NCI-H1436 (cell line): ENCODE measurements at places on chromosomes 11 and 22.

DNA sequence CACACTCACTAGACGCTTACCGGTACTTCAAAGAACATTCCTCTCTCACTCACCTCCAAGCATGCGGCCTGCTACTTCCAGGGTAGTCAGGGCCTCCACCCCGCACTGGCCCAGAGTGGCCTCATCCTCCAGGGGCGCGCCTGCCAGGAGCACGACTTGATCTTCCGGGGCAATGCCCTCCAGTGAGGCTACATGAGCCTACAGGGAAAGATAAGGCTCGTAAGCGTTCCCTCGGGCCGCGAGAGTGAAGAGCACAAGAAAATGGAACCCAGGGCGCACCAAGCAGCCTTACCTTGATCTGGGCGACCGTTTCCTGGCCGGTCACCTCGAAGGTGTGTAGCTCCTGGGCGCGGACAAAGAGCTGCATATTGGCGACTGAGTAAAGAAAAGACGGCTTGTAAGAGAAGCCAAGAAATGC lies 478 bp downstream of the FAU start:
- DNase-seq: no peak

DNA sequence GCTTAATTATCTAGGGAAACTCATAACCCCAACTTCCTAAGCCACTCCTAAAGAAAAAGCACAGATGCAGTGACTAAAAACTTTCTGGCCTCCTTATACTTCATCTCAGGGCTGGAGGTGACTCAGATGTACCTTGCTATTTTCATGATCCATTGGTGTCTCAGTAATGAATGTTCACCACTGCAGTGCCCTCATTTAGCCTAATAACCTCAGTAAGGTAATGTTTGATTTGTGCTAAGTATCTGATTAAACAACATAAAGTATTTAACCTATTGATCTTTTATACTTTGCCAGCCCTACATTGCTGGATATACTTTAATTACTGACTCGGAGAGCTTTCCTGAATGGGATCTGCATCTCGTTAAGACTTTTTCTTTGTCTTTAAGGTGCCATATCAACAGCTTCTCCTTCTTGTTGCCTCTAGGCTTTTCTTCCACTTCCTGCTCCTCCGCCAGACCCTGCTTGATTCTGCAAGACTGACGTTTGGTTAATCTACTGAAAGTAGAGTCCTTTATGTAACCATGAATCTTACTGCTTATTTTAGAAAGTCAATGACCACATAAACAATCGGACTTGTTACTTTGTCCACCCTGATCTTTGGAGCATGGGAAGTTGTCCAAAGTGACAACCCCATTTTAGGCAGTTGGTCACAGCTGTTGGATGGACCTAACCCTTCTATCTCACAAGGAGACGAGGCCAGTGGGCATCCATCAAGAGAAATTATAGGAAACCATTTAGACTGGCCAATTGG lies 303.0 kb downstream of the ST3GAL4 start:
- no peak for DNase-seq

GRCh38 chr22:42719656-42720262 lies 911 bp downstream of the A4GALT start:
- no peak for DNase-seq

- DNase-seq: no peak
These were observed 10.8 kb downstream of the KRTAP5-6 start for GRCh38 chr11:1707751-1708150.

GRCh38 chr11:17141156-17141555 lies 63.7 kb upstream of the RPS13 start:
- no peak for DNase-seq

- no peak for DNase-seq
These were observed 60.6 kb downstream of the MICAL2 start for GRCh38 chr11:12170984-12171383.

DNA sequence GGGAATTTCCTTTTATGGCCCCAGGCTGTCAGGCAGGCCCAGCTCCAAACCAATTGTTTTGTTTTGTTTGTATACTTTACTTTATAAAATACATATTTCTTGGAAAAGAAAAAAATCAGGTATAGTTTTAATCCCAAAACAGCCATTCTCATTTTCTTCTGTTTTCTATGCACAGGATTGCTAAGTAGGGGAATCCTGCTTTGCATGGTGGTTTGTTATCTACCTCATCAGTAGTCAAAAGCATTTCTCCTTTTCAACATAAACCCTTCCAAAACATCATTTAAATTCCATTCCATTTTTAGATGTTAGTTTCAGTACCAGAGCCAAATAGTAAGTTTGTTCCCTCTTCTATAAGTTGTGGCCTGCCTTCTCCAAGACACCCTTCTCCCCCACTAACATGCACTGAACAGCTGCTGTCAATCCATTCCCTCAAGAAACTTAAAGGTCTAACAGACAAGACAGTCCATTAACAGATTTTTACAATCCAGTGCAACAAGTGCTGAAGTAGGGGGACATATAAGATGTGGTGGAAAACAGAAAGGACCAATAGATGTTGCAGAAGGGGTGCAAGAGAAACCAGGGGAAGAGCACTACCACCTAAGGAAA lies 3.7 kb downstream of the ILK start:
- DNase-seq: no peak

DNA sequence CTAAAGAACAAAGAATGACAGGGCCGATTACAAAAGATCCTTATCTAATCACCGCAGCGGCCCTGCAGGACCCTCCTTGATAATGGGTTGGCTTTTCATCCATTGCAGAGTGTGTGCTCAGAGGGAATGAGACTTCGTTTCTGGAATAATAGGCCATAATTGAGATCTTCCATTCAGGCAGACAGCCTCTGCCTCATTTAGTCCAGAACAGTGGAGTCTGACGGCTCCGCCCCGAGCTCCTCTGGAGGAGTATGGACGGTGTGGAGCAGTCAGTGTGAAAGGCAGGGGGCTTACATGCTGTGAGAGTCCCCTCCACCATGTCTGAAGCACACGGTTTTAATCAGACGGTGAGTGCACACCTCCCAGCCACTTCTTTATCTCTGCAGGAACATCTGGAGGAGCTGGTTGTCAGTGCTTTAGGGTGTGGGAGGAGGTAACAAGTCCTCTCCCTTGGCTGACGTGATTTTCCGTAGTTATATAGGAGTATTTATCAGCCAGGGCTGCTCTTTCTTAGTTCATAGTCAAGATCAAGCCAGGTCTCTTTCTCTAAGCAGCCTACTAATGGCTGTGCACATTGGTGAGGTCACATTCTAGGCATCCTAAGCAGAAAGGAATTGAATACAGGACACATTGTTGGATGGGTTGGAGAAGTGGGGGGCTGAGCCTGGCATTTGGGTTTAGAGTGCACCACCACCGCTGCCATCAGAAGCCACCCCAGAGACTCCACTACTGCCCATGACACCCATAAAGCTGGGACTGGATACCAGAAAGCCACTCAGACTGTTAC lies 1477.9 kb downstream of the TBC1D22A start:
- no peak for DNase-seq

DNA sequence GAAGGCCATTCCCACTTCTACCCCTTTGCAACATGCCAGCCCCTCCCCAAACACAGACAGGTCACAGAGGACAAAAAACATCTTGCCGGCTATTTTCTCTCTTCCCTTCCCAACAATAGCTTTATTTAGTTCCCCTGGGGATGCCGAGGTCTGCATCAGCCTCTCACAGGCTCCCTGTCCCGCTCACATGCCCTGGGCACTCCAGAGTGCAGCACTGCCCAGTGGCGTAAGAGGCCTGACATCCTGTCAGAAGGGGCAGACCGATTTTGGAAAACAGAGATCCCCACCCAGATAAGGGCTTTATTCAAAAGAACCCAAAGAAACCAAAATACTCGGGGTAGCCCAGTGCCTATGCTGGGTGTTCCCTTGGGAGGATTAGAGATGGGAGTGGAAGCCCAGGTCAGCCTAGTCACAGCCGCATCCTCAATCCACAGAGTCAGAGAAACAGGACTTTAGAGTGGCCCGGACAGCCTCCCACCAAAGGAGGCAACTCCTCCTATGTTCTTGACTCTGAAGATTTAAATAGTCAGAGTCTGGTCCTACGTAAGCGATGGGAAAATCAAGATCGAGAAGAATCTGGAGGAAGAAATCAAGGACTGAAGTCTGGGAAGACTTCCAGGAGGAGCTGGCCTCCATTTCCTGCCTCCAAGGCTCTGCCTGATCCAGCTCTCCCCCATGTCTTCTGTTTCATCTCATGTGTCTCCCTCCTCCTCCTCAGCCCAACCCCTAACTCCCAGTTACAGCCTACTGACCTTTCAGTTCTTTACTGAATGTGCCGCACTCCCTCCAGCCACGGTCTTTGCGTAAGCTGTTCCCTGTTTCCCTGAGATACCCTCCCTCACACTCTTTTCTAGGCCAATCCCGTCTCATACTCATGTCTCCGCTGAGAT lies 129.3 kb downstream of the FBXO7 start:
- DNase-seq: no peak

- no peak for DNase-seq
These were observed 185.4 kb downstream of the IGLL1 start for GRCh38 chr22:23394525-23395326.

DNA sequence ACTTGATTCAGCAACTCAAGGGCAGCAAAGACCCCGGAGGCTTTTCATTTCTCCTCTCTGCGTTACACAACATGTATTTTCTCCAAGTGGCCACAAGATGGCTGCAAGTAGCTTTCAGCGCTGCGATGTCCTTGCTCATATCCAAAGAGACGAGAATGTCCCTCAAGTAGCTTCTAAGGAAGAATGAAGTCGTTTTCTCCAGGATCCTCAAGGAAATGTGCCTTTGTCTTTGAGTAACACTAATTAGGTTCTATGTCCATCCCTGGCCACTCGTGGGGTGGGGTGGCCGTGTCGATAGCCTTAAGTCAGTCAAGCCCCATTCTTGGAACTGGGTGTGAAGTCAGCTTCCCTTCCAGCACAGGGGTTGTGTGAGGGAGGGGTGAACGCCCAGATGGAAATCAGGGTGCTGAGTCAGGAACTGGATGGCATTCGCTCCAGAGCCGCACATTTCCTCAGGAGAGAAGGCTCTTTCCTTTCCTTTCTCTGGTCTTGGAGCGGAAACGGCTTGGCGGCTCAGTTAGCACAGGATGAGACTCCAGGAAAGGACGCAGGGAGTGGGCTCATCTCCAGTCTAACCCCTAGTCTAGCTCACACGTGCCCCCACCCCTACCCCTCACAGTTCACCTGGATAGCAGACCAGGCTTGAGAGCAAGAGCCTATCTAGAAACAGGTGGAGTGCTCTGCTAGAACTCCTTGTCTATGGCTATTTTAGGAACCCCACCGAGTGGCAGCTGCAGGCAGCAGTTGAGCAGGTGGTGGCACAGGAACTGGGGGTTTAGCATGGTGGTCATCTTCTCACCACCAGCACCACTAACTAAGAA lies 44.3 kb downstream of the NNMT start:
- peak; percentile 33 for DNase-seq

- DNase-seq: no peak
These were observed 39.3 kb downstream of the MRE11 start for GRCh38 chr11:94454301-94454700.

- no peak for DNase-seq
These were observed 3.4 kb downstream of the FAM83F start for GRCh38 chr22:39997939-39998726.

- DNase-seq: no peak
These were observed 55.3 kb downstream of the ETS1 start for GRCh38 chr11:128532016-128532571.

GRCh38 chr22:29625090-29625825 lies 21.8 kb downstream of the NF2 start:
- DNase-seq: no peak

- DNase-seq: no peak
These were observed 4.7 kb upstream of the DGAT2 start for GRCh38 chr11:75763846-75764245.
